Caco-2 (cell line): ENCODE measurements at places on chromosomes 13 and 19.

GRCh38 chr19:32550666-32551065, 30.3 kb upstream of the PDCD5 start:
- no peaks in the 10 kb centered on the region for H3K27me3 ChIP-seq
- no peak overlapping the region for H3K4me3 ChIP-seq
- no peak overlapping the region for H3K27ac ChIP-seq
- DNase-seq, result no peak
- H3K4me1 ChIP-seq, result no peaks in the 10 kb centered on the region
- H3K36me3 ChIP-seq, result no peaks in the 10 kb centered on the region

GRCh38 chr19:46624958-46625661, at the start of gene PTGIR:
PTGIR (minus strand) TSS chr19:46625089; CDS start chr19:46624225, 864 bp downstream.
- H3K4me1 ChIP-seq, result peaks cover 14% of the 10 kb centered on the region
- H3K27ac ChIP-seq, result no peak within 1 kb of the TSS
- H3K36me3 ChIP-seq, result no peaks in the 10 kb centered on the region
- DNase-seq, result no peak
- H3K27me3 ChIP-seq, result no peaks in the 10 kb centered on the region
- no peak within 1 kb of the TSS for H3K4me3 ChIP-seq

GRCh38 chr19:48378194-48378570, 13.2 kb downstream of the KDELR1 start:
- H3K27me3 ChIP-seq, result no peaks in the 10 kb centered on the region
- H3K27ac ChIP-seq, result no peak overlapping the region
- no peaks in the 10 kb centered on the region for H3K4me1 ChIP-seq
- H3K36me3 ChIP-seq, result no peaks in the 10 kb centered on the region
- no peak overlapping the region for H3K4me3 ChIP-seq

GRCh38 chr19:18313398-18313797, 9.5 kb downstream of the LSM4 start:
- no peak overlapping the region for H3K4me3 ChIP-seq
- peaks cover 40% of the 10 kb centered on the region for H3K4me1 ChIP-seq
- no peak overlapping the region for H3K27ac ChIP-seq
- peaks cover 2% of the 10 kb centered on the region; the same call in 1 of the 2 replicates for H3K36me3 ChIP-seq

DNA sequence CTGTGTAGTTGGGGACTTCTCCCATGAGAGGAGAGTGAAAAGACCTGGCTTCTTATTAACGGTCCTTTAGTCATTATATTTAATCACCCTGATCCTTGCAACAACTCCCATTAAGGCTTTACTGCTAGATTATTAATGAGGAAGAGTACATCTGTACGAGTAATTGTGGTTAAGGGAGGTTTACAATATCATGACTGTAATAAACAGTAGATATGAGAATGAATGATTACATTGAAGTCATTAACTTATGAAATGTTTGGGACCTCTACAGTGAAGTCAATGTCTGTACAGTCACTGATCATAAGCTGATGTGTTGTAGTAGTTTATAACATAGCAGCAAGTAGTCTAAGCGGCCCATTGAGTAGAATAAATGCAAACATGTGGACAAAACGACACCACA, 24.7 kb downstream of the FGF9 start:
- H3K27me3 ChIP-seq, result no peaks in the 10 kb centered on the region
- no peaks in the 10 kb centered on the region for H3K36me3 ChIP-seq
- DNase-seq, result no peak
- no peaks in the 10 kb centered on the region for H3K4me1 ChIP-seq

GRCh38 chr13:104318121-104318520, 1251.9 kb upstream of the SLC10A2 start:
- H3K27me3 ChIP-seq, result no peaks in the 10 kb centered on the region
- no peak overlapping the region for H3K4me3 ChIP-seq
- no peak for DNase-seq
- H3K4me1 ChIP-seq, result peaks cover 20% of the 10 kb centered on the region
- H3K36me3 ChIP-seq, result no peaks in the 10 kb centered on the region

- H3K4me1 ChIP-seq, result no peaks in the 10 kb centered on the region
- no peak overlapping the region for H3K4me3 ChIP-seq
- no peaks in the 10 kb centered on the region for H3K36me3 ChIP-seq
- DNase-seq, result no peak
These were observed 22.9 kb upstream of the PLAUR start for GRCh38 chr19:43692877-43693276.

- no peaks in the 10 kb centered on the region for H3K36me3 ChIP-seq
- H3K4me1 ChIP-seq, result peaks cover 7% of the 10 kb centered on the region
- no peaks in the 10 kb centered on the region for H3K27me3 ChIP-seq
- peak; percentile 46 for DNase-seq
- no peak overlapping the region for H3K4me3 ChIP-seq
These were observed 1.9 kb downstream of the RRAS start for GRCh38 chr19:49637821-49638738.
